ENCODE measurements at places on chromosomes 7 and 10.

- peak; percentile 40 for DNase-seq
Observed at GRCh38 chr7:72493850-72494661, 81.9 kb upstream of the CALN1 start.

- DNase-seq, result no peak
Observed at GRCh38 chr7:12089951-12090756, 120.9 kb upstream of the TMEM106B start.

- no peak for DNase-seq
Observed at GRCh38 chr7:1564603-1565022, 5.2 kb downstream of the PSMG3 start.

DNA sequence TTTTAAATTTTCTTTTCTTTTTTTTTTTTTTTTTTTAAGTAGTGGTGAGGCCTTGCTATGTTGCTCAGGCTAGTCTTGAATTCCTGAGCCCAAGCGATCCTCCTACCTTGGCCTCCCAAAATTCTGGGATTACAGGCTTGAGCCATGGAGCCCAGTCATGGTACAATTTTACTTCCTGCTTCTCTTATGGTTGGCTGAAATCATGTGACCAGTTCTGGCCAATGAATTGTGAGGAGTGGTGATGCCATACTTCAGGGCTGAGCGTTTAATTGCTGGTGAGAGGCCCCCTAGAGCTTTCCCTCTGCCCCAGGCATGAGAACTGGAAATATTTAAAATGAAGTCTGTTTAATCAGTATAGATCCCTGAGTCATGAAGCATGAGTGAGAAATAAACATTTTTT is 22.2 kb upstream of the BAIAP2L1 start:
- no peak for DNase-seq

GRCh38 chr10:29427667-29428066 is 138.8 kb downstream of the LYZL1 start:
- DNase-seq, result no peak

DNA sequence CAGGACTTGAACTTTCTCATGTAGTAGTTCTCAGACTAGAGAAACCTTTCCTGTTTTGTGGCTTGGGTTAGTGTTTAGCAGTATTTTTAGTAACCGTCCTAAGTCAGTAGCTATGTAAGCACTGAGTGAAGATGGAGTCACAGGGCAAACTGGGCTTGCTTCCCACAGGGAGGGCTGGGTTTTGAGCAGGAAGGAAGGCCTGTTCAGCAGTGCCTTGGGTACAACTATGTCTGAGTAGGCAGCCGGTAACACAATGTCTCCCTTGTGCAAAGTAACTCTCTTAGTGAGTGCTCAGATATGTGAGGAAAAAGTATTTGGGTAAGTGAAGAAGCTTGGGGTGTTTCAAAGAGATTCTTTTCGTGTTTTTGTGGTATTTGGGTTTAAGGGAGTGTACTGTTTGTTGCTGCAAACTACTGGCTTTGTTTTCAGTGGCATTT is 96.4 kb downstream of the CCSER2 start:
- DNase-seq, result peak; percentile 38

All from amygdala (tissue), 56 donors.